ENCODE measurements at places on chromosomes 5 and 9.
A peak's percentile ranks its signal among the peaks of the same experiment; 100 is the strongest.

DNA sequence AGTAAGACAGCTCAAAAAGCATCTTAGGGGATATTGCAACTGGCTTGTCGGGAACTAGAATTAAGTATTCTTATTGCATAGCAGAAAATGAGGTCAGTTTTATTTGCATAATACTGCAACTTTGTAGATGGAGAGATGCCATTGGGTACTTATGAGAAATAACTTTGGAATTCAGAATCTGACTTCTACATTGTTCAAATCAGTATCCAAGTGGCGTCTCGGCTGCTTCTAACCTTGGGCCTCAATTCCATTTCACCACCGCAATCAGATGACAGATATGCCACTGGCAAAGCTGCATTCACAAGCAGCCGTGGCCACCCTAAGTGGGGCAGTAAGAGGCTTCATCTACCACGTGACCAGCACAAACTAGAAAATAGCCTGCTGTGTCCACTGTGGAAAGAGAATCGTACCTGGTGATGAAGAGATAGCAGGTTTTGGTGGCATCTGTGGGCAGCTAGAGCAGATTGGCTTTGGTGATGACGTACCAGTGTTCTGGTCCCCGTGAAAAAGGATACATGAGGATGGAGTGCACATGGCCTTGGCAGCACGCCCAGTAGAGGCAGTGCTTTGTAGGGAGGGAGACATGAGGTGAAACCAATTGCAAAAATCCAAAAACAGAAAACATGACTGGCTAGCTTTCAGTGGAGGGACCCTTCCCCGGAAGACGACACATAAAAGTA is 116.6 kb downstream of the KLHL3 start:
- DNase-seq: no peak

DNA sequence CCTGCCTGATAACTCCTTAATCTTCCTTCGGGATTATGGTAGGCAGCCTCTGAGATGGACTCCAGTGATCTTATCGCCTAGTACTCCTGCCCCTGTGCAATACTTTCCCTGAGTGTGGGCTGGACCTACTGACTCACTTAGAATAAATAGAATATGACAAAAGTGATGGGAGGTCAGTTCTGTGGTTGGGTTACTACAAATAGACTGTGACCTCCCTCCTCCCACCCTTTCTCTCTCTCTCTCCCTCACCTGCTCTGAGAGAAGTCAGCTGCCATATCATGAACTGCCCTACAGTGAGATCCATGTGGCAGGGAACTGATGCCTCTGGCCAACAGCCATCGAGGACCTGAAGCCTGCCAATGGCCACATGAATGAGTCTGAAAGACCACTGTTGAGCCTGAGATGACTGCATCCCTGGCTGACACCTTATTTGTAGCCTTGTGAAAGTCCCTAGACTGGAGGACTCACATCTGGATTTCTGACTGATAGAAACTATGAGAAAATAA is 31.7 kb downstream of the NRG2 start:
- DNase-seq: no peak

GRCh38 chr5:137672001-137672400 is 63.9 kb downstream of the KLHL3 start:
- no peak for DNase-seq

DNA sequence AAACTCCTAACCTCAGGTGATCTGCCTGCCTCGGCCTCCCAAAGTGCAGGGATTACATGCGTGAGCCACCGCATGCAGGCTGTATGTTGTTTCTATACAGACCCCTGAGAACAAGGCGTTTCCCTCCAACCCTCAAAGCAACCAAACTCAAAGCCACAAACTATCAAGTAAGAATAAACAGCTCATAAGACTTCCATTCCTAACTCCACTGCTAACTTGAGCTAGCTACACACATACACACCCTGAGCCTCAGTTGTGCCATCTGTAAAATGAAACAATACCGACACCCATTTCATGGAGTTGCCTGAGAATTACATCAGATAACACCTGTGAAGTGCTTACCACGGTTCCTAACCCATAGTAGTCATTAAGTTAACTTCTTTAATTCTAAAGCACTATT is 70.8 kb downstream of the SERINC5 start:
- no peak for DNase-seq

DNA sequence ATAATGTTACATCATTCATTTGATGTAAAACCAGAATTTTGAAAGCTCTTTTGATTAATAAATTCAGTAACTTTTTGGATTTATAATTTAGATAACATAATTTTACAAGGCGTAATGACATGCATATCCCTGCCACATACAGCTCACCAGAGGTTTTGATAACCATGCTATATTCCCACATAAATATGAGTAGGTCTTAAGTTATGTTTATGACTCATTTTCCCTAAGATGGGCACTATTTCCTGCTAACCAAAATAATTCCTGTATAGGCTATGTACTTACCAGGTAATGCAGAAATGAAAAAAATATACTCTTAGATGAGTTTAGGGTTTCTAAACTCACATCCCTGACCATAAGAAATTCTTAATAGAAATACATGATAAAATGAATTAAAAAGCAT is 93.9 kb upstream of the EDIL3 start:
- no peak for DNase-seq

DNA sequence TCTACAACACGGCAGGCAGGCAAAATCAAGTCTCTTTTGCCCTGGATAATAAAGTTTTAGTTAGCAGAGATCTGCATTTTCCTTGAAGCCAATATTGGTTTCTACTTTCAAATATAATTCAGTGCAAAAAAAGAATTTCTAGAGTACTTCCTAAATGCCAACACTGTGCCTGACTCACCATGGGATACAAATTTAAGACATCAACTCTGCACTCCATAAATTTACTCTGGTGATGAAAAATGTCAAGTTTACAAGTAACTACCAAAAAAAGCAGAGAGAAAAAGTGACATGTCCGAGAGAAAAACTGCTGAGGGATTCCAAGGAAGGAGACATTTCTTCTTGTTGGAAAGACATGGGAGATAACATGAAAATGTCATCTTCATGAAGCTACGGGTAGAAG is 119.7 kb downstream of the RAPGEF6 start:
- DNase-seq: no peak

DNA sequence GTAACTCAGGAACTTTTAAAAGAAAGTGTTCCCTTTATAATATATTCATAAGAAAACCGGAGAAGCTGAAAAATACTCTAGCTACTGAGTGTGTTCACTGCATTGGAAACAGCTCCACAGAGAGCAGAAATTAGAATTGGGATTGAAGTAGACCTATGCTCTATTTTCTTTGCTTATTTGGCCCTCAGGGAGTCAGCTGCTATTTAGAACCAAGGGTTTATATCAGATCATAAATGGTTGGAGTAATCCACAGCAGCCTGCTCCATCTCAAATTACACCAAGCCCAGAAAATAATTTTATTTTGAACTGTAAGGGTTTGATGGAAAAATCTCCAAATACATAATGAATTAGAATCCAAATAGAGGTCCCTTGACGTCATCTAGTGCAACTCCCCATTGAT is 202.6 kb downstream of the ADAMTSL1 start:
- no peak for DNase-seq

GRCh38 chr9:35313916-35314315 is 152.1 kb downstream of the UNC13B start:
- no peak for DNase-seq

GRCh38 chr5:166719991-166720390 is 1571.5 kb upstream of the WWC1 start:
- DNase-seq: no peak

DNA sequence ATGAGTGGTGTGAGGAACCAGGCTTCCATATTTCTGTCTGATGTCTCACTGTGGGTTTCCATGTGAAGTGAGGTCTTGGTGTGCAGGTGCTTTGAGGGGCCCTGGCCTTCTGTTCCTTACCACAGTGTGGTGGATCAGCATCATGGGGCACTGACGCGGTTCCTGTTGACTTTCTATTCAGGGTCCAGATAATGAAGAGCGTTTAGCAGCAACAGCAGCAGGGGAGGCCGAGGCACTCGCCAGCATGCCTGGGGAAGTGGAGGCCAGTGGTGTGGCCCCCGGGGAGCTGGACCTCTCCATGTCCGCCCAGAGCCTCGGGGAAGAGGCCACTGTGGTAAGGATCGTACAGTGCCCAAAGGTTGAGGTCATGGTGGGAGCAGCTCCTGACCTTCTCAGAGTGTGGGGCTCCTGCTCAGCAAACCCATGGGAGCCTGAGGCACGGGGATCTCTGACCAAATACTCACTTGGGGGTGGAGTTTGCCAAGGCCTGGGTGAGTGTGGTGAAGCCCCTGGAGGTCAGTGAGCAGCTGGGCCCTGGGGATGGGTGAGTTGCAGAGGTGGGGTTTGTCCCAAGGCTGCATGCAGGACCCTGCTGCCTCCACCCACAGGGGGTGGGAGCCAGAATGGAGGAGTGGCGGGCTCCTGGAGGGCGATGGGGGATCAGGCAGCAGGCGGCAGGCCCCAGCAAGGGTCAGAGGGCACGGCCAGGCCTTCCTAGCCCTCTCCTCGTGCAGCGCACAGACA is 61.2 kb downstream of the COL15A1 start:
- peak; percentile 43 for DNase-seq

- DNase-seq: no peak
These were observed 262.3 kb downstream of the NSG2 start for GRCh38 chr5:174307656-174308271.

DNA sequence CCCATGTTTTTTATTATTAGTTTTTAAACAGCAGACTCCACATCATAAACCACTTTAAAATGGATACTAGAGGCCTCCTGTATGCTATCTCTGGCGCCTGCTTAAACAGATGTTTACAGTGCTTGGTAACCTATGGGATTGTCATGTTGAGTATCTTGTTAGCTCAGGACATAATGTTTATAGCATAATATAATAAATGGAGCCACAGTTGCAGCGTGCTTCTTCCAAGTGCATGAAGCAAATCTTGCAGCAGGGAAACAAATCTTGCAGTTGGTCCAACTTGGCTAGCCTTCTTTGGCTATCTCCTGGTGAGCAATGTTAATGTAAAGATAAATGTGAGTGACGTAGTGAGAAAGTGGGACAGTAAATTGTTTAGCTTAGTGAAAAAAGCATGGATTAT is 2.8 kb downstream of the GHR start:
- no peak for DNase-seq
